ENCODE measurements at places on chromosomes 5 and 9.

DNA sequence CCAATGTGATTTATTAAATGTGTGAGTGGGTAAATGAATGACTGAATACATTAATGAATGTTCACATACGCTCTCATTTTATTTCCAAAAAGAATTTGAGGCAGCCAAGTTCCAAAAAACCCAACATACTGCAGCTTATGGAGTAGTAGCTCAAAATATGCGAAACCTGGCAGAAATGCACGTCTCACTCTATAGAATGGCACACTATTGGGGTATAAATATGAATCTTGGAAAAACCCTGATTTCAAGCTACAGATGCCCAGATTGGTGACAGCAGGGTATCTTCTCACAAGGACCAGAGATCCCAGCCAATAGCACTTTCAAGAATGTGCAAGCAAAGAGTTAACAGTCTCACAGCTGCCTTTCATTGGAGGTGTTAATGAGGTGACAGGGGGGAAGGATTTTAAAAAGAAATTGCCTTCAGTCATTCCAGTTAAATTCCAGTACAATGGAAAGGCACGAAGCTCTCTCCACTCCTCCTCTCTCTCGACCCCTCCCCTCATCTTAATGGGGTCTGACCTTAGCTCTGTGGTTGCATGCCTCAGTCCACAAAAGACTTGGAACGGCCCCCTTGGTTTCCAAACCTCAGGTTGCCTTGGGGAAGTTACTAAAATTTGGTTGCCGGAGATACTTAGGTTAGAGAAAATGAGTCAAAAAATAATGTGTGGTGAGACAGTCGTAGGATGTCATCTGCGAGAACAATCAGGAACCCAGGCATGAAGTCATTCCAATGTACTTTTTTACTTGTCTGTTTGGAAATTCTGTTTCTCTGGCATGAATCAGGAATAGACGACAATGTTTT, 307.4 kb downstream of the NFIB start:
- DNase-seq = no peak

DNA sequence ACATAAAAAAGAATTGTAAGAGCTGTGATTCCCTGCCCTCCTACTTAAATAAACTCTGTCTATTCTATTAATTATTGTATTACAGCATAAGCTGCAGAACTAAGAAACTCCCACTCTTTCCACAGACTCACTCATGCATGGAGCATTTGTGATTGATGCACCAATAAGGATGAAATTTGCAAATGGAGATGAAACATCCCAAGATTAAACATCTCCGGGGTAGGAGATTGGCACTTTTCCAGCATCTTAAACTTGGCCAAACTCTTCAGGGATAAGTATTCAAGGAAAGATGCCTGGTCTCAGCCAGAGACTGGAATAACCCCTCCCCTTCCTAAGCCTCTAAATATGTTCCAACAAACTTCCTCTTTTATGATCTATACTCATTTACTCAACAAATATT, 472.0 kb downstream of the ACTL7B start:
- no peak for DNase-seq

- peak; percentile 45 for DNase-seq
These were observed 193.1 kb upstream of the PTGER4 start for GRCh38 chr5:40486437-40487275.

DNA sequence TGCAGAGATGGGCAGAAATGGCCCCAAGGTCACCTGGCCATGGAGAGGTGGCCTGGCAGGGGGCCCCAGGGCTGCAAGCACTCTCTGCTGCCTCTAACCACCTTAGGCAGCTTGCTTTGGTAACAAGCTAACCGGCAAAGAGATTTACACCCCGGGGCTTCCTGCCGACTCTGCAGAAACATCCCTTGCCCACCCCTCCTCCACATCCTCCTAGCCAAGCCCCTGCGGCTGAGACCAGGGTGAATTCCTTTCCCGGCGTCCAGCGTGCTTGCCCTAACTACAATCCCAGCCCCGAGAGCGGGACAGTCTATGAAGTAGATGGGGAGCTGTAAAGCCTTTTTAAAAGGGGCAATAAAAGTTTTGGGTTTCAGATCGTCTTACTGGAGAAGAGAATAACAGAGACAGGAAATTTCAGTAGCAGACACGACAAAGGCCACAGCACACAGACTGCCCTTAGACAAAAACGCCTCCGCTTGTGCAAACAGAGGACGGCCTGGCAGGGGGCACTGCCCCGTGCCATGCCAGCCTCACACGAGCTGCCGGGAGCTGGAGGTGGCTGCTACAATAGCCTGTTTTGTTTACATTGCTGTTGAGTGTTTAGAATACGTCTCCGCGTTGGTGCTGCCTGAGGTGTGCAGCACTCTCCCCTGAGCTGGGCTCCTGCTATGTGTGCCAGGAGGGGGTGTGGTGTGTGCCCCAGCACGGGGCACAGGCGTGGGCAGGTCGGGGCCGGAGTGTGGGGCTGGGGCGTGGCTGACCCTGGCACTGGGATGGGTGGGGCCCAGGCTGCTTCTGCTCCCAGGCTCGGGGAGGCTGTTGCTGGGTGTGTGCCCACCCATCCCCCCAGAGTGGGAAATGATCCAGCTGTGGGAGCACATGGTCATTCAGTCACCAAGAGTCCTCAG, 15.3 kb downstream of the MYMK start:
- no peak for DNase-seq

GRCh38 chr5:85069659-85070640, 685.3 kb upstream of the EDIL3 start:
- no peak for DNase-seq

DNA sequence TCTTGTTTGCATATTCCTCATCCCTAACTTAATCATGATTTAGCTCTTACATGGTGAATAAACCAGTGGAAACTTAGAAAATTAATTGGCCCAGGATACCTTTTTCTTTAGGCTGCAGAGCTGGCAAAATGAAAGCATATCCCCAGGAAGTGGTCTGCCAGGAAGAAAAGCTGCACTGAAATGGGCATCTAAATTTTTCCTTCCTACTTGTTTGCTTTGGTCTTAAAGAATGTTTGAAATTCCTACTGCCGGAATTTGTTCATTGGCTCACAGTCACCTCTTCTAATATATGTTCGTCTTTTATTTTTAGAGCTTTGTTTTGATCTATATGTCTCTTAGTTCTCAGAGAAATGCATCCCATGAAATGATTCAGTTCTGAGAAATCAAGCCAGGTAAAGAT, 113.2 kb upstream of the ELL2 start:
- no peak for DNase-seq

- DNase-seq = no peak
These were observed 801.0 kb downstream of the NR2F1-AS1 start for GRCh38 chr5:92780057-92780456.

- no peak for DNase-seq
These were observed 1799.9 kb upstream of the ACO1 start for GRCh38 chr9:30584559-30584958.

DNA sequence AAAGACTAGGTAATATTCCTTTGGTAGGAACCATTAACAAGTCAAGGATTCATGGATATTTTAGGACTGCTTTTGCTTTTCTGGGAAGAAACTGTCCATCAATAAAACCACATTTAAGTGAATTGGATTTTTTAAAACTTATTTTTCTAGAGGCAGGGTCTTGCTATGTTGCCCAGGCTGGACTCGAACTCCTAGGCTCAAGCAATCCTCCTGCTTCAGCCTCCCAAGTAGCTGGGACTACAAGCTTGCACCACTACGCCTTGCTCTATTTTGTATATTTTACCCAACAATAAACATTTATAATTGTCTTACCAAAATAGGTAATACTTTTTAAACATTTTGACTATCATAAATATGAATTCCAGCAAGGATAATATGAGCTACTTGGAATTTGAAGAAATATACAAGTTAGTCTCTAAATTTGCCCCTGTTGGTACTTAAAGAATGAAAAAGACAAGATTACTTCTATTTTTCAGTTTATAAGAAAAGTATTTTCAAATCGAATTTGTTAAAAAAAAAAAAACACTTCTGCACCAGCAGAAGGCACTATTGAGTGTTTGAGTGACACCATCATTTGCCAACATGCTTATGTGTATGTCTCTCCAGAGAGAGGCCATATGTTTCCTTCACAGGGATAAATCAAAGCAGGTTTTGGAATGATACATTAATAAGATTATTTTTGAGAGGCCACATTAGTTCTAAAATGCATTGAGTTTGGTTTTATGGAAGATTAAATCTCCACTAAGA, 60.0 kb upstream of the CARTPT start:
- peak; percentile 9 for DNase-seq

DNA sequence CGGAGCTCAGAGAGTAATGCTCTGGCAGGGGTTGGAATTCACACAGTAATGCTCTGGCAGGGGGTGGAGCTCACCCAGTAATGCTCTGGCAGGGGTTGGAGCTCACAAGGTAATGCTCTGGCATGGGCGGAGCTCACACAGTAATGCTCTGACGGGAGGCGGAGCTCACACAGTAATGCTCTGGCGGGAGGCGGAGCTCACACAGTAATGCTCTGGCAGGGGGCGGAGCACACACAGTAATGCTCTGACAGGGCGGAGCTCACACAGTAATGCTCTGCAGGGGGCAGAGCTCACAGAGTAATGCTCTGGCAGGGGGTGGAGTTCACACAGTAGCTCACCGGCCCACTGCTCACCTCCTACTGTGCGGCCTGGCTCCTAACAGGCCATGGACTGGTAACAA, 47.2 kb upstream of the LPCAT1 start:
- no peak for DNase-seq

DNA sequence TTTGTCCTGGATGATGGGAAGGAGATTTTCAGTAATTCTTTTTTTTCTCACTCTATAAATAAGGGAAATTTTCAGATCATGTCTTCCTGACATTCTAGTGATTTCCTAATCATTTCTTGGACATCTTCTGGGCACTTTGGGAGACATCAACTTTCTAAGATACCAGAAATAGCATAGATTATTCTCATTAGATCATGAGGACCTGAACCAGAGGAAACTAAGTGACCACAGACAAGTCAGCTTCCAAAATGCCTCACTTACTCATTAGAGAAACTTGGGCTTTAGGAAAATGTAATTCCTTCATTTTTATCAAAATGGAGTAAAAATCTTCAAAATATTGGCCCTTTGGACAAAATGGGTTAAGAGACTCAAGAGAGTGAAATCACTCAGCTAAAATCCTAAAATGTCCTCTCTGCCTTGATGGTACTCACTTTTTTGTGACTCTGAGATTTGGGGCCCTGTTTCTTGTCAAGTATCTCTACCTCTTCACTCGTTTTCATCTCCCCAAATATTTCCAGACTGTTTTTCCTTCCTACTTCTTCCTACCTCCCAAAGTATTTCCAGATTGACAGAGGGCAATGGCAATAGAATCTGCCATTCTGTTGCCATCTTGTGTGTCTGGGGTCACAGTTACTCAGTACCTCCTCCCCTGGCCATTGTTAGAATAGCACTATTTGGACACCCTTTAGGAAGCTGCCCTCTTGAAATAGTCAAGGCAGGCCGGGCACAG, 194.5 kb downstream of the NR3C1 start:
- DNase-seq = no peak

GRCh38 chr9:69234683-69235082, 60.6 kb downstream of the TJP2 start:
- no peak for DNase-seq

- no peak for DNase-seq
These were observed 3.0 kb downstream of the PSMB7 start for GRCh38 chr9:124412228-124412575.

GRCh38 chr5:170860415-170860814, 1.4 kb upstream of the RANBP17 start:
- no peak for DNase-seq

GRCh38 chr5:138663561-138663960, 88.4 kb upstream of the HSPA9 start:
- DNase-seq = no peak

GRCh38 chr5:23507278-23507685, at the start of gene PRDM9:
Gene PRDM9 (plus strand): TSS chr5:23507609. CDS start chr5:23509034, 1,425 bp downstream.
- peak; percentile 82 for DNase-seq

DNA sequence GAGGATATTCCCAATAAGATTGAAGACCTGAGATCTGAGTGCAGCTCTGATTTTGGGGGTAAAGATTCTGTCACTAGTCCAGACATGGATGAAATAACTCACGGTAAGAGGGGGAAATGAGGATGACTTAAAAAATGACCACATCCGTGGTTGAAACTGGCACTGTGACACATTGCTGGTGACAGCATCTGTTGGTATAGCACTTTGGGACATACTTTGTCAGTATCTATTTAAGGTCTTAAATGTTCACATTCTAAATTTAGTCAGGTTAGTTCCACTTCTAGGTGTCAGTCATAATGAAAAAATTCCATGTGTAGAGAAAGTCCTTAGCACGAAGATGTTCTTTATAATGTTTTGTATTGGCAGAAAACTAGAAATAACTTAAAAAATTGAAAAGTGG, 70.9 kb downstream of the GAPVD1 start:
- no peak for DNase-seq

DNA sequence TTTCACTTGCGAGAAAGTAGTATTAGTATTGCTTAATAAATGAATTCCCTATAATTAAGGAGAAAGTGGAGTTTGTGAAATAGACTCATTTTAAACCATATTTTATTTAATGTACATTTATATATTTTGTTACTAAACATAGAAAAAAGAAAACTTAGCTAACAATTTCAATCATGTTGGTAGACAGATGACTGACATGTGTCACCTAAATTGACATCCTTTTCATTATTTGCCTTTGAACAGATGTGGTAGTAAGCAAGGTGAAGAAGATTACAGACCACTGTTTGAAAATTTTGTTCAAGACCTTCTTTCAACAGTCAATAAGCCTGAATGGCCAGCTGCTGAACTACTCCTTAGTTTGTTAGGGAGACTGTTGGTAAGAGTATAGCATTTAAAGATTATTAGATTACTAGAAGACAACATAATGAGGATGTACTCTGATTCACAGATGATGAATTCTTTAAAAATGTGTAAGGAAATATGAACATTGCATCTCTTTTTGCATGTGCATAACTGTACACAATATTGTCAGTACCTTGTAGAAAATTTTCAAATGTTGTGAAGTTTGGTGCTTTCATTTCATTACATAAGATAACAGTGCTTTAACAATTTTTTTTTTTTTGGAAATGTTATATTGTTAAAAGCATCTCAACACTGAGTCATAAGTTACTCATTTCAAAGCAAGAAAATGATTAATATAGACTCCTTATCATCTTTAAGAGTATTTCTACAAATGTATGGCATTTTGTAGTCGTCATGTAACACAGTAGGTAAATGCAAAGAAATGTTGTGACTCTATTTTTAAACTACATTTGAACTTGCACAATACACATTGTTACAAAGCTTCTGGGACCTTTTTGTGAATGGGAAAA, 139.5 kb downstream of the NIPBL start:
- DNase-seq = peak; percentile 2

DNA sequence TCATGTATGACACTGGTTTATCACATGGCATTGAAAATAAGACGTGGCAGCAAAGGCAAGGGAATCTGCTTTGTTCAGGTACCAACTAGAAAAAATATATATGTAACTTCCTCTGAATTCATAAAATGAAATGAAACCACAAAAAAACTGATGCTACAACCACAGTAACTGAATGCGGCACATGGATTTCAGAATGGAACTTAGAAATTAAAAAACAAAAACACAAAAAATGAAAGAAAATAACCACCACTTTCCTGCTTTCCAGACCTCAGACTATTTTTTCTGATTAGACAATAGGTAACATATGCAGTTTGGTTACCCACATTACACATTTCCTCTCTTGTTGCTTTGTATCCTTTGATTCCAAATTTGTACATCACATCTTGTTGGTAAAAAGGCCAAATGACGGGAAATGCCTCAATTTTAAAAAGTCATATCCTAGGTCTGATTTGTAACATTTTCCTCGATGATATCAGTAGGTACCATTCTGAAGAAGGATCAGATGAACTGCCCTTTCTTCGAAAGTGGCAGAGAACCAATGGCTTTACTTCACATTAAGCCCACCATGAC, 18.1 kb upstream of the PDCL start:
- no peak for DNase-seq

- DNase-seq = peak; percentile 86
These were observed 291.2 kb downstream of the ADAMTS6 start for GRCh38 chr5:65190328-65191053.

- no peak for DNase-seq
These were observed 9.8 kb downstream of the SEMA4D start for GRCh38 chr9:89488131-89488530.

All from trophoblast cell (in vitro differentiated cells and primary cell).